Occipital lobe (tissue), 3 donors: ENCODE measurements at places on chromosomes 5 and 9.

DNA sequence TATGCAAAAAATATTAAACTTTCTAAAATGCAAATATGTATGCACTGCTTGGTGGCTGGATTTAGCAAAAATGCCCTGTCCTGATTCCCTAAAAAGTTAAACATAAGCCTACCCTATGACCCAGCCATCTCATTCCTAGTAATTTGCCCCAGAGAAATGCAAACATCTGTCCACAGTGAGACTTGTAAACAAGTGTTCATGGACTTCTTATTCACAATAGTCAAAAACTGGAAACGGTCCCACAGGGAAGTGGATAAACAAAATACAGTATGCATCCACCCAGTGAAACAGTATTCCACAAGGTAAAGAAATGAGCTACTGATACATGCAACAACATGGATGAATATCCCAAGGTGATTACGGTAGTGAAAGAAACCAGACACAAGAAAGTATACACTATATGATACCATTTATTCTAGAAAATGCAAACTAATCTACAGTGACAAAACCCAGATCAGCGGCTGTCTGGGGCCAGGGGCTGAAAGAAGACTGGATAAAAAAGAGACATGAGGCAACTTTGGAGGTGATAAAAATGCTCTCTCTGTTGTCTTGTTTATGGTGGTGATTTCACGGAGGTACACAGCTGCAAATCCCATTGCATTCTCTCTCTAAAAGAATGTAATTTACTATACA is 277.3 kb downstream of the GLIS3 start:
- no peak for DNase-seq

- DNase-seq, result no peak
These were observed 63.4 kb upstream of the ENTREP1 start for GRCh38 chr9:69261636-69262035.

- DNase-seq, result no peak
These were observed 61.3 kb upstream of the SPINK5 start for GRCh38 chr5:148002451-148002850.

DNA sequence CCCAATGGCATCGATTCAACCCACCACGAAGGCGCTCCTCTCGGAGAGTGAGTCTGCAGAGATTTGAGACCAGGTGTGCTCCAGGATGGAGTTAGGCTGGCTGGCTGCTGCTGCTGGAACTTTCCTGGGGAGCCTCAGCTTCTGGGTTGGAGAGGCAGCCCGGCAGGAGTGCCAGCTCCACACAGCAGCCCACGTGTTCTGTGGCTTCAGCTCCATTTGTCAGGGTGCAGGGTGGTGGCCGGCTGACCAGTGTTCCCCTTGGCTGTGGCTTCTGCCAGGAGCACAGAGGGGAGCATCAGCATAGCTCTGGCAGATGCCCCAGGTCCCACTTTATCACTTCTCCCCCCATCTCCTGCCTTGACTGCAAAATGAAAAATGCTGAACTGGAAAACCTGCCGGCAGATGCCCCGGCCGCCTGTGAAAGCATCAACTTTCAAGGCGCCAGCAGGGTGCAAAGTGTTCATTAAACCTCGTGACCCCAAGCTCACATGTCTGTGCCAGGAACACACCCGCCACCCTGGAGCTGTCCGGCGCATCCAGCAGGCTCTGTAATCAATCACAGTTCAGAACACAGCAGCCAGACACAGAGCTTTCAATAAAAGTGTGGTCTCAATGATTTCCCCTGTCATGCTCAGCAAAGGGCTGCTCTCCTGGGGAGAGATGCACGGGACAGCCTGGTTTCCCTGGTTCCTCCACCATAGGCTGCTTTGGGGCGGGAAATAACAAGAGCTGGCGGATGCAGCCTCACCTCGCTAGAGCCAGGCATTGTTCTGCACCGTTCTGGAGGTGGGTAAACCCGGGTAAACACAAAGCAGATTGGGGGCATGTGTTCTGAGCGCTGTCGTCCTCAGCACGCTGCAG is 53.2 kb downstream of the TRIP13 start:
- DNase-seq, result no peak

DNA sequence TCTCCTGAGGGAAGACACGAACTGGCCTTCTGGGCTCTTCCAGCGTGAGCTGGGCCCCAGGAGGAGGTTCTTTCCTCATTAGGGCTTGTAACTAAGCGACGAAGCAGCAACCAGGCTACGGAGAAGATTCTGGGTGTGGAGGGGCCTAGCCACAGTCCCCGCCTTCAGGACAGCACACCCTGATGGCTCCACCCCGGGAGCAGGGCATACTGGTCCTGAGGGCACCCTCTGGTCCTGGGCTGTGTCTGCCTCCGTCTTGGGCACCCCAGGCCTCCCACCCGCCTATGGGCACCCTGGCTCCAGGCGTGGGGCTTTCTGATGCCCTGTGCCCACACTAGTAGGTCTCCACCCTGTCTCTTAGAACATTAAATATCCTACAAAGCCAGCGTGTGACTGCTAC is 136.4 kb downstream of the OLFM1 start:
- no peak for DNase-seq

GRCh38 chr5:65133477-65134110 is 348.1 kb downstream of the ADAMTS6 start:
- DNase-seq, result peak; percentile 14

- no peak for DNase-seq
These were observed 194.9 kb downstream of the RFX3 start for GRCh38 chr9:3330792-3331420.

- no peak for DNase-seq
These were observed 26.4 kb upstream of the SLC6A19 start for GRCh38 chr5:1175015-1175414.

- no peak for DNase-seq
These were observed 710.5 kb upstream of the CDH9 start for GRCh38 chr5:27748847-27749246.
